ENCODE measurements at places on chromosomes 3 and 15.
A peak's percentile ranks its signal among the peaks of the same experiment; 100 is the strongest.

GRCh38 chr15:88812133-88812532, 8.9 kb downstream of the ACAN start:
- no peak for DNase-seq

DNA sequence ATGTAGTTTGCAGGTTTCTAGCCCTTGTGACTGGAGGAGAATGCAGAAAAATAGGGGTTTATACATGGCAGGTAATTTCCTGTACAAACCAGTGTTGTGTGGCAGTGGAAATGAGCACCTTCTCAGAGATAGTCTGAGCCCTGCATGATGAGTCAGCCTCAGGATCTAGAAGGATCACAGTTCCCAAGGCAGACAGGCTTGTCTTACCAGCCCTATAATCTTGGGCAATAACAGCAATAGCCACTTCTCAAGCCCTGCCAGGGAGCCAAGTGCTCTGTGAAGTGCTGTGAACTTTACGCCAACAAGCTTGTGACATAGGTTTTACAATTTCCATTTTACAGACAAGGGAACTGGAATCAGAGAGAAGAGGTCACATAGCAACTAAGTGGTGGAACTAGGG, 89.4 kb downstream of the CD47 start:
- DNase-seq: no peak

- DNase-seq: peak; percentile 18
Observed at GRCh38 chr3:125585595-125586223, 9.6 kb downstream of the OSBPL11 start.

GRCh38 chr15:70466895-70467529, 296.3 kb downstream of the UACA start:
- DNase-seq: no peak

- no peak for DNase-seq
Observed at GRCh38 chr3:145188079-145188770, 972.8 kb downstream of the PLOD2 start.

DNA sequence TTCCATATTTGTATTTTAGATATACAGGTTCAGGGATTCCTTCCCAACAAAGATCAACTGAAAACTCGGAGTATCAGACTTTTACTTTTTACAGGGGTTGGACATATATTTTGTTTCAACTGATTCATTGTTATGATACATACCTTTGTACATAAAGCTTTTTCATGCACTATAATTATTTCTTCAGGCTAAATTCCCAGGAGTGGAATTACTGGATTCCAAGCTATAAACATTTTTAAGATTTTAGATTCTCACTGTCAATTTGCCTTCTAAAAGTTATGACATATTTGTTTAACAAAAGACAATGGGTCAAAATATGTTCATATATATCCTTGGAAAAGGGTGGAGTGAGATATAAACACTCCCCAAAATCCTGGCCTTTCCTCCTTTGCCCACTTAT, 449.0 kb downstream of the PDCD6IP start:
- no peak for DNase-seq

- DNase-seq: no peak
Observed at GRCh38 chr15:72845981-72846383, 62.4 kb upstream of the ADPGK start.

DNA sequence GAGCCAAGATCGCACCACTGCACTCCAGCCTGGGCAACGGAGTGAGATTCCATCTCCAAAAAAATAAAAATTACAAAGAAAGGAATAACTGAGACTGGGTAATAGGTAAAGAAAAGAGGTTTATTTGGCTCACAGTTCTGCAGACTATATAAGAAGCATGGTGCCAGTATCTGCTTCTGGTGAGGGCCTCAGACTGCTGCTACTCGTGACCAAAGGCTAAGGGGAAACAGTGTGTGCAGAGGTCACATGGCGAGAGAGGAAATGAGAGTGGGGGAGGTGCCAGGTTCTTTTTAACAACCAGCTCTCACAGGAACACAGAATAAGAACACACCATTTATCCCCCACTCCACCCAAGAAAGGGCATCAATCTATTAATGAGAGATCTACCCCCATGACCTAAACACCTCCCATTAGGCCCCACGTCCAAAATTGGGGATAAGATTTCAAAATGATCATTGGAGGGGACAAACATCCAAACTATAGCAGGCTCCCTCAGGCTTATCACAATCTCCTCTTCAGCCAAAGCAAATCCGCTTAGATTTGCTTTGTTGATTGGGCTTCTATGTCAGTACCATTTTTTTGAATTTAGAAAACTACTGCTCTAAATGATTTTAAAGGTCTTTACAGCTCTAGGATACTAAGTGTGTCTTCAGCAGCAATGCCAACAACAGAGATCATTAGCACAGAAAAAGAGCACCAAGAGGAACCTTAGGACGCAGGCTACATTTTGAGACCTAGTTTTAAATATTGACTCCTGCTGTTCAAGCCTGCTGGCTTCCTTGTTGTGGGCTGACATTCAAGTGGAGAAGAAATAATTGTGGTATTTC, 84.2 kb upstream of the TBL1XR1 start:
- no peak for DNase-seq

DNA sequence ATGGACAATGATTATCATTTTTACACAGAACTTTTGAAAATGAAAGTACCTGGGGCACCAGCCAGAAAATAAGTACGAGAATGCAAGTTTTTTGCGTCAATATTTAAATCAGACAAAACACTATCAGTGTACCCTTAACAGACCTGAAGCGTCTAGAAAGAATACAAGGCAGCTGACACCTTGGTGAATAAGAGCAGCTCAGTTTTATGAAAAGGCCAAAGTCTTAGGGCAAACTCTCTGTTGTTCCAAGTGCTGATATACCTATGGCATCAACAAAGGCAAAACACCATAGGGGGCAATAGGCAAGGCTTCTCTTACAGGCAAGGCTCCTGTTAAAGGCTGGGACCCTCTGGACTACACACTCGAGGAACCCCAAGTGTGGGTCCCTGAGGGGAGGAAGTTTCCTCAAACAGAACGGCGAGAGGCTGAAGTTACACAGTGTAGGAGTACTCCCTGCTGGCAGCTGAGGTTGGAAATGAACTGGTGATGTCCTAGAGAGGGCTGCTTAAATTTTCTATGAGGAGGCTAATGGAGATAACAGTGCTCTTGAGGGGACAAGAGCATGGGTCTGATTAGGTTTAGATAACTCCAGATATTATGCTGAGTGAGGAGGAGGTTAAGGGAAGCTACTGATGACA, 291.0 kb downstream of the TIGIT start:
- no peak for DNase-seq

- no peak for DNase-seq
Observed at GRCh38 chr3:38311476-38311875, 29.4 kb downstream of the SLC22A14 start.

GRCh38 chr15:36498916-36499315, 80.5 kb upstream of the CDIN1 start:
- no peak for DNase-seq

- DNase-seq: no peak
Observed at GRCh38 chr3:189871418-189871817, 240.2 kb downstream of the TP63 start.

DNA sequence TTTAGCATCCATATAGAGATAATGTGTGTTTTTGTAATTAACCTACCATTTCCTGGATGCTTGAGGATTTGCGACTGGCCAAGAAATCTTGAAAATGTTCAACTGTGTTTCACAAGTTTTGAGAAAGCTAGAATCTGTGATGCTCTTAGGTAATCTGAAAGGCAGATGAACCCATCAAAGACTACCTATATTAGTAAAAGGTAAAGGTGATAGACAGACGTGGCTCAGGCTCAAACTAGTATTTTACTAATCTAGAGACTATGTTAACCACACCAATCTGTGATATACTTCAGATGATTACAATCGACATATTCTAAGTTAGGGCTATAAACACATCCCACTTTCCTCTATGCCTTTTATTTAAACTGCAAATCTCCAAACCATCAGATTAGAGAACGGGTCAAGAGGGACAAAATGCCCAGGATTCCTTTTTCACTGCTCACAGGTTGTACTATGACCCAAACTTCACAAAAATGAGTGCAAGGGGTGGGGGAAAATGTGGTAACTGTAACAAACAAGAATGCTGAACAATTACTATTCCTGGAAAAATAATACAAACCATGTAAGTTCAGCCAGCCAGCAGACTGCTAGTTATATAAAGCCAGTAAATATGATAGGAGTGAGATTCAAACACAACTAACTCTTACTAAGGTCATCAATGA, 295.1 kb downstream of the FOXP1 start:
- DNase-seq: no peak

DNA sequence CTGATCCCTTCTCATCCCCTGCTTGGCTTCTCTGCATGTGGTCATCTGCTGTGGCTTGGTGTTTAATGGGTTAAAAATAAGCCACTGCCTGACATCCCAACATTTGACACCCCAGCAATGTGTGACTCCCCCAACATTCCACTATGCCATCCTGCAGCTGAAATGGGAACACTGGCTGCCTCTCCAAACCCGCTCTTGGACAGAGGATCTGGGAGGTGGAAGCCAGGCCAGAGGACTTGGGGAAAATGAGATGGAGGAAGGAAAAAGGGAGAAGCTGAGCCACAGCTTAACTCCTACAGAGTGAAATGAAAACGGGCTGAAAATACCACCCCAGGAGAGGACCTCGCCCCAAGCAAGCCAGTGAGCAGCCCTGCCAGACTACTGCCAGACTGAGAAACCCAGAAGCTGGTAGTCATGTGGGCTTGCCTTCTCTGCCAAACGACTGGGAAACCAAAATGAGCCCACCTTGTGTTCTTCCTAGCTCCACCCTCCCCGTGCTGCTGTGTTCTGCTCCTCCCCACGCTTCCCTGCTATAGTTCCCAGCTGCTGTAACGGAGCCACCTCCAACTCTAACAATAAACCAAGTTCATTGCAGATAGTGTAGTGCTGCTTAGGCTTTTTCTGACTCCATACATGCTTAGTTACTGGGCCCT, 13.7 kb downstream of the MAP1A start:
- no peak for DNase-seq

DNA sequence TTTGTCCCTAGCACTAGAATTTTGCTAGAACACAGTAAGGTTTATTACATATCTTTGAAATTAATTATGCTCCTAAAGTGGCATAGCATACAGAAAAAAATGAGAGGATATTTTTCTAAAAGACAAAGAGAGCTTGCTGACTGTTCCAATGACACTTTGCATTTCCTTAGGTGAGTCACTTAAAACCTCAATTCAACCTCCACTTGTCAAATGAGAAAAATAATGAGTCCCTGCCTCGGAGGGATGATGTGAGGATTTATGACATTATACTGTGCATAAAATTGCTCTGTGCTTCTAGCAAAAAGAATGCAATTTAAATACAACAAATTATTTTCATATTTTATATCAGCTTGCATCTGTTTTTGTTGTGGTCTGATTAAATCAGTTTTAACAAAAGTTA, 1417.0 kb upstream of the ALCAM start:
- DNase-seq: no peak

GRCh38 chr3:20232906-20233780, 47.1 kb upstream of the SGO1 start:
- DNase-seq: no peak
